ENCODE measurements at places on chromosomes 16 and 17. TPM values are rescaled to one million over a fixed set of nuclear protein-coding genes. Genes with fewer than 3 reads are reported as not detected.

DNA sequence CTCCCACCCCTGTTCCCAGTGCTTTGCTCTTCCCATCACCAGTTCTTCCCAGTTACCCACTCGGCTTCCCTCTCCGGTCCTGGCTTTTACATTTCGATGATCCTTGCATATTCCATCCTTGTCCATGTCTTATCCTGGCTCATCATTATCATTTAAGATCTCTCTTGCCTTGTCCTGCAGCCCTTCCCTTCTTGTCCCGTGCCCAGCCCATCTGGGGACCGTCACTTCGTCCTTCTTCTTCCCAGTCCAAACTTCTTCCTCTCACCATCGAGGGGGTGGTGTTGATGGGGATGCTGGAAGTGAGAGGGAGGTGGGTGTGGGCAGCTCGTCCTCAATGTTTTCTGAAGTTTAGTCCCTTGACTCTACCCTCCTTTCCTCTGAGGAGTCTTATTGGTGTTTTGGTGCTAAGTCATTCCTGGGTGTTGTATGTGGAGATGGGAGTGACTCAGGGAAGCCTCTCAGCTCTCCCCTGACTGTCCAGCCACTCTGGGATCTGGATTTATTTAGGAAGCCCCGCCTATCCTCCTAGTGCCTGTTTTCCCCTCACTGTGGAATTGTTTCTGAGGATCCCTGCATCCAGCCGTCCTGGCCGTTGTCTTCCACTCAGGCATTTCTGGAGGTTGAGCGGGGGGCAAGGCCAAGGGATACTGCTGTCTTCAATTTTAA, 975 bp downstream of the SNX29 start:
- H3K4me1 ChIP-seq = peaks cover 14% of the 10 kb centered on the region
- peaks cover 5% of the 10 kb centered on the region for H3K36me3 ChIP-seq
- peak overlapping the region; percentile 88 for H3K27ac ChIP-seq
- no peak for DNase-seq
- no peaks in the 10 kb centered on the region for H3K27me3 ChIP-seq

OR1A1 gene
- total RNA-seq = not detected

- DNase-seq = no peak
- no peak overlapping the region for H3K4me3 ChIP-seq
- peaks cover 21% of the 10 kb centered on the region for H3K36me3 ChIP-seq
- no peak overlapping the region for H3K27ac ChIP-seq
- no peaks in the 10 kb centered on the region for H3K4me1 ChIP-seq
These were observed 15.6 kb downstream of the MAP2K3 start for GRCh38 chr17:21299981-21300600.

- H3K36me3 ChIP-seq = no peaks in the 10 kb centered on the region
- H3K4me1 ChIP-seq = no peaks in the 10 kb centered on the region
- no peak for DNase-seq
- no peak overlapping the region for H3K4me3 ChIP-seq
- no peaks in the 10 kb centered on the region for H3K27me3 ChIP-seq
These were observed 41.7 kb downstream of the SRL start for GRCh38 chr16:4200000-4200780.

DNA sequence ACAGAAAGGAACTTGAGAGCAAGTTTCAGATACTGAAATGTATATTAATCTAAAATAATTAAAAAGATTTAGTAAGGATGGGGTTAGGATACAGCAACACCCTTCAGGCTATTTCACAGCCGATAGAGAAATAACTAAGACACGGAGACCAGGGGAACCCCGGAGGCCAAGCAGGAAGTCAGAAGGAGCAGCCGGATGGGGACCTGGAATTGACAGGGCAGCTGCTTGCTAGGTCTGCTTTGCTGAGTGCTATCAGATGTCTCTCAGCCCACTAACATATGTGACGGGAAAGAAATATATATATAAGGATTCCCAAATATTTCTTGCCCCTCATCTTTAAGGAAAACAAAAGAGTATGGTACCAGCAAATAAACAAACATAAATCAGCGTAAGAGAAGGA, 154.1 kb upstream of the CDH5 start:
- H3K27ac ChIP-seq = no peak overlapping the region
- H3K27me3 ChIP-seq = no peaks in the 10 kb centered on the region
- no peaks in the 10 kb centered on the region for H3K36me3 ChIP-seq
- no peaks in the 10 kb centered on the region for H3K4me1 ChIP-seq
- no peak for DNase-seq

DNA sequence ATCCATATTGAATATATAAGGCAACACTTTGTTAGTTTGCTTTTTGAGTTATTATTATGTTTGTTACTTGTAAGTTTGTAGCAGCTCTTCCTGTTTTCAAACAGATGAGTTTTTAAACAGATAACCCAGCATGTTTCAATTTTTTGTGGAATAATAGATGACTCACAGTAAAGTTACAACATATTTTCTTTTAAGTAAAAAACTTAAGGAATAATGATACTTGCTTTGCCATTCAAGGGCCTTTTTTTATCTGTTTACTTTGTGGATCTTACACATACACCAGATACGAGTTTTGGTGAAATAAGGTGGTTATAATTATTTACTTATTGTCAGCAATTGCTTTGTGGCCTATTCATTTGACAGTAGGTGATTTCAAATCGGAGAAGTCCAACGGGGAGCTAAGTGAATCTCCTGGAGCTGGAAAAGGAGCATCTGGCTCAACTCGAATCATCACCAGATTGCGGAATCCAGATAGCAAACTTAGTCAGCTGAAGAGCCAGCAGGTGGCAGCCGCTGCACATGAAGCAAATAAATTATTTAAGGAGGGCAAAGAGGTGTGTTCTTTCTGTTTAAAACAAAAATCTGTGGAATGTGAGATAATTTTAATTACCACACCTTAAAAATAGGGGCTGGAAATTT, 66.3 kb downstream of the BPTF start:
- H3K27ac ChIP-seq = no peak overlapping the region
- no peaks in the 10 kb centered on the region for H3K27me3 ChIP-seq
- H3K36me3 ChIP-seq = peaks cover 4% of the 10 kb centered on the region
- no peak overlapping the region for H3K4me3 ChIP-seq
- no peaks in the 10 kb centered on the region for H3K4me1 ChIP-seq
- no peak for DNase-seq

DNA sequence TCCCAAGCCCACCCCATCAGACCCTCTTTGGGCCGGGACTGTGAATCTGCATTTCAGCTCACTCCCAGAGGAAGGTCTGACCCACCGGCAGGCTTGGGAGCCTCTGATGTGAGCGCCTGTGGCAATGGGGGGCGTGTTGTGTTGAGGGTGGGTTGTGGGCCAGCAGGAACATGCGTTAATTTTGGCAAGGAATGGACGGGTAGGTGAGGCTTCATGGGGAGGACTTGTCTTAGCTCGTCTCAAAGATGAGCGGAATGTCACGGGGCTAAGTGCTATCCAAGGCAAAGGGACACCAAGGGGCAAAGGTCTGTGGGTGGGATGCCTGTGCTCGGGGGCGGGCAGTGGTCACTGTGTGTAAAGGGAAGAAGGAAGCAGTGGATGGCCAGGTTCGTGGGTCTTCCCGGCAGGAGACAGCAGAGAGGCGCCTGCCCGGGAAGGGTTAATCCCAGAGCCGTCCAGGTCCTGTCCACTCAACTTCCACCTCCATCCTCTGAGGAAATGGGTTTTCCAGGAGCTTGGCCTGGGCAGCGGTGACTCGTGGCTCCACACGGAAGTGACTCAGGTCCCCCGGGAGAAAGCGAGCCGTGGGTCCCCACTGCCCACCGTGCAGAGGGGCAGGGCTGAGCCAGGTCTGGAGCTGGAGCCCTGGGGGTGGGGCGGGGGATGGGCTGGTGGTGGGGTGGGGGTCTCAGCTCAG, 17.4 kb downstream of the ADGRG1 start:
- no peak for DNase-seq
- no peaks in the 10 kb centered on the region for H3K27me3 ChIP-seq
- H3K36me3 ChIP-seq = no peaks in the 10 kb centered on the region
- H3K4me1 ChIP-seq = peaks cover 19% of the 10 kb centered on the region
- H3K4me3 ChIP-seq = no peak overlapping the region
- no peak overlapping the region for H3K27ac ChIP-seq

SMIM5 gene
- not detected for total RNA-seq

- no peaks in the 10 kb centered on the region for H3K4me1 ChIP-seq
- no peak overlapping the region for H3K4me3 ChIP-seq
- no peaks in the 10 kb centered on the region for H3K27me3 ChIP-seq
- H3K36me3 ChIP-seq = peaks cover 2% of the 10 kb centered on the region
These were observed 148.4 kb downstream of the RPTOR start for GRCh38 chr17:80692931-80693467.

DNA sequence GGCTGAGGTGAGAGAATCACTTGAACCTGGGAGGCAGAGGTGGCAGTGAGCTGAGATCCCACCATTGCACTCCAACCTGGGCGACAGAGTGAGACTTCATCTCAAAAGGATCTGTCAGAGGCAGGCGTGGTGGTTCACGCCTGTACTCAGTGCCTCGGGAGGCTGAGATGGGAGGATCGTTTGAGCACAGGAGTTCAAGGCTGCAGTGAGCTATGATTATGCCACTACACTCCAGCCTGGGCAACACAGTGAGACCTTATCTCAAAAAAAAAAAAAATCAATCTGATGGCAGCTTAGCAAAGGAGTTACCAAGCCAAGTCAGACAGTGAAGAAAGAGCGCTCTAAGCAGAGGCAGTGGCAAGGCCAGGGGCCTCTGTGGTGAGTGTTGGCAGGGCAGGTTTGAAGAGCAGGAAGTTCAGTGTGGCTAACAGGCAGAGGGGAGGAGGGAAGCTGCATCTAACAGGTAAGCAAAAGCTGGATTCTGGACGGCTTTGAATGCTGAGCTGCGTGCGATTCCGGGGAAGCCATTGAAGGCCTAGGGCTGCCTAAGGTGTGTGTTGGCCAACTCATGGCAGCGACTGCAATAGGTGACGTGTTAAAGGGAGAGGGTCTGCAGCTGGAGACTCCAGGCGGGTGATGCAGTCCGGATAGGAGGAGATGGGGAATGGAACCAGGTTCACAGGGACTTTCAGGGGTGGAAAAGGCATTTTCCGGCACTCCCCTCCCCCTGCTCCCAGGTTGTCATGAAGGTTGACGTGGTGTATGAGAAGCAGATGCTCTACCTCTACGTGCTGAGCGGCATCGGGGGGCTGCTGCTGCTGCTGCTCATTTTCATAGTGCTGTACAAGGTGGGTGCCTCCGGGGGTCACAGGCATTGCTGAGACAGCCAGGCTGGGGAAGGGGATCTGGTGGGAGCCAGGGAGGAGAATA, 7.0 kb downstream of the ZNF768 start:
- no peaks in the 10 kb centered on the region for H3K27me3 ChIP-seq
- no peaks in the 10 kb centered on the region for H3K4me1 ChIP-seq
- peaks cover 14% of the 10 kb centered on the region for H3K36me3 ChIP-seq
- no peak overlapping the region for H3K27ac ChIP-seq
- no peak overlapping the region for H3K4me3 ChIP-seq

GRCh38 chr17:43759836-43760235, 1.2 kb upstream of the SOST start:
- H3K4me3 ChIP-seq = no peak overlapping the region
- H3K27ac ChIP-seq = no peak overlapping the region

- no peak overlapping the region for H3K27ac ChIP-seq
- no peaks in the 10 kb centered on the region for H3K27me3 ChIP-seq
- no peaks in the 10 kb centered on the region for H3K36me3 ChIP-seq
These were observed 44.3 kb upstream of the CRHR1 start for GRCh38 chr17:45739786-45740185.

- H3K4me3 ChIP-seq = no peak overlapping the region
- H3K4me1 ChIP-seq = no peaks in the 10 kb centered on the region
- H3K27me3 ChIP-seq = no peaks in the 10 kb centered on the region
- H3K27ac ChIP-seq = no peak overlapping the region
- H3K36me3 ChIP-seq = no peaks in the 10 kb centered on the region
These were observed 16.0 kb downstream of the LRRC36 start for GRCh38 chr16:67342616-67343015.

DNA sequence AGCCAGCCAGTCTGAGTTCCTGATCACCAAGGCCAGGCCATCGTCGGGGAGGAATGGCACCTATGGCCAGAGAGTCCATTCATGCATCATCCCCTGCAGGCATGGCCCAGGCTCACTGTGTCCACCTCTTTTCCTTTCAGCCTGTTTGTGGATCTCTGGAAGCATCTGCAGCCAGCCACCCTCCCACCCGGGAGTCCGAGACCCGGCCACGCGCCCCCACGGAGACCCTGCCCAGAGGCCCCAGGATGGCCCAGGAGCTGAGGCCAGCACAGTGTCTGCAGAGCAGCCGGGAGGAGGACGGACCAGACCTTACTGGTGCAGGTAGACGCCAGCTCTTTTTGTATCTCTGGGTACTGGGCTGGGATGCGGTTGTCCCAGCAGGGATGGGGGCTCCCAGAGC, 245.1 kb upstream of the CIBAR2 start:
- no peak overlapping the region for H3K27ac ChIP-seq
- no peak overlapping the region for H3K4me3 ChIP-seq
- H3K4me1 ChIP-seq = no peaks in the 10 kb centered on the region

CACNG4 gene
- 0.08 TPM for total RNA-seq

DNA sequence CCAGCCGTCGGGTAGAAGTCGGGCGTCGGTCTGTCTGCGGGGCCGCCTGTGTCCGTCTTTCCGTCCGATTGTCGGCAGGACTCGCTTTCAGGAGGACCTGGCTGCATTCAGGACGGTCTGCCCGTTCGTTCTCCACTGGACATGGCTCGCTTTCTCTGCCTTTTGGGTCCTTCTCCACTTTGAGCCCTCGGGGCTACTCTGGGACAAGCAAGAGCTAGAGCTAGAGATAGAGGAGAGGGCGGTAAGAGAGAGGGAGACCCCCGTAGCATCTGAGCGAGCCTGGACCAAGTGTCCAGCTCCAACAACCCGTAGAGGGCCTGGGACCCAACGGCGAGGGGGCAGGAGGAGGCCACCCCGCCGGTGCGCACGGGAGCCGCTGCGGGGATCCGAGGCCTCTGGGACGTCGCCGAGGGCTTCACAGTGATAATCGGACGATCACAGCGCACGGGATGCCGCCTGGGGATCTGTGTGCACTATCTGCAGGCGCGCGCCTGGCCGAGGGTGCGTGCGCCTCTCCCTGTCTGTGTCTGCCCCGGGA, 4.5 kb downstream of the TBX4 start:
- H3K4me3 ChIP-seq = no peak overlapping the region
- DNase-seq = no peak
- H3K36me3 ChIP-seq = no peaks in the 10 kb centered on the region

SLC2A4 gene
- total RNA-seq = 0.23 TPM

DNA sequence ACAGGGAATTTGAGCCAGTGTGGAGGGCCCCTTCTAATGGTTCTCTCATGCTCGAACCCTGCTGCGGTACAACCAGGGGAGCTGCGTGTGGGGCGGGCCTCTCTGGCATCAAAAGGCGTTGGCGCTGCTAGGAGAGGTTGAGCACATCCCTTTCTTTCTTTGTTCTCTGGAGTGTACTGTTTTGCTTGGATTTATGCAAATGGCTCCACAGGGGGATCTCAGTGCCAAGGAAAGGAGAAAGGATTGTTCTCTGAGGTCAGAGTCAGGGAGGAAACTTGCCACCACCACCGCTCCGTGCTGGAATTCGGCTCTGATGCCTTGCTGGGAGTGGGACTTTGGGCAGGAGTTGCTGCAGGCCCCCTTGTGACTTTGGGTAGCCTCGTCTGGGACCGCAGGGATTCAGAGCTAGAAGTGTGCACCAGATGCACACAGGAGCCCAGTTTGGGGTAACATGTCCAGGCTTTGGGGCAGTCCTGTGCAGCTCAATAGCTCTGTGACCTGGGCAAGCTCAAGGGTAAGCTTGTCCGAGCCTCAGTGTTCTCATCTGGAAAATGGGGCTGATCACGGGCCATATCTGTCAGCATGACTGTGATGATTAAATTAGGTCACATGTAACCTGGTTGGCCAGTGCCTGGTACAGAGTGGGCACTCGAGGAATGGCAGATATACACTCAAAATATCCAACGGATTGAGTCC, 353.0 kb upstream of the EEF2KMT start:
- H3K27ac ChIP-seq = no peak overlapping the region
- H3K4me1 ChIP-seq = no peaks in the 10 kb centered on the region
- no peaks in the 10 kb centered on the region for H3K27me3 ChIP-seq
- no peak overlapping the region for H3K4me3 ChIP-seq

- no peak for DNase-seq
- peaks cover 2% of the 10 kb centered on the region for H3K4me1 ChIP-seq
- peak within 1 kb of the TSS; percentile 82 for H3K4me3 ChIP-seq
- H3K36me3 ChIP-seq = no peaks in the 10 kb centered on the region
These were observed at the start of gene MMP25 for GRCh38 chr16:3045758-3046640. TSS of gene MMP25 (plus strand) at chr16:3046561. CDS start at chr16:3046918, 357 bp downstream.

All from GM12878 (cell line).